ENCODE measurements at places on chromosomes 16 and 17.
A peak's percentile ranks its signal among the peaks of the same experiment; 100 is the strongest.

GRCh38 chr17:42920106-42920900 lies 19.7 kb downstream of the G6PC1 start:
- no peak for DNase-seq

DNA sequence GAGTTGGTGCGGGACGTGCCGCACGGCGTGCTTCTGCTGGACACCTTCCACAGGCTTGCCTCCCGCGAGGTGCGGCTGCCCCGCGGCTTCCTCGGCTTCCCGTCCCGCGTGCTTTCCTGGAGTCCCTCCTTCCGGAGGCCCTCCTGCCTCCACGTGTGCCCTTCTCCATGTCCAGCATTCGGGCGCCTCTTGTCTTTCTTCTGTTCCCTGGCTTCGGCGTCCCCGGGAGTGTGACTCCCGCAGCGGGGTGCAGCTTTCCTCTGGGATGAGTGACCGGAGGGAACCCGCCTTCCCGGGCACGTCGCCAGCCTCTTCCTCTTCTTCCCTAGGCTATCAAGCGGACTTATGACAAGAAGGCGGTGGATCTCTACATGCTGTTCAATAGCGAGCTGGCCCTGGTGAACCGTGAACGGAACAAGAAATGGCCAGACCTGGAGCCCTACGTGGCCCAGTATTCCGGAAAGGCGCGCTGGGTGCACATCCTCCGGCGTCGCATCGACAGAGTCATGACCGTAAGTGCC lies 23.0 kb downstream of the DNAH2 start:
- DNase-seq = no peak

DNA sequence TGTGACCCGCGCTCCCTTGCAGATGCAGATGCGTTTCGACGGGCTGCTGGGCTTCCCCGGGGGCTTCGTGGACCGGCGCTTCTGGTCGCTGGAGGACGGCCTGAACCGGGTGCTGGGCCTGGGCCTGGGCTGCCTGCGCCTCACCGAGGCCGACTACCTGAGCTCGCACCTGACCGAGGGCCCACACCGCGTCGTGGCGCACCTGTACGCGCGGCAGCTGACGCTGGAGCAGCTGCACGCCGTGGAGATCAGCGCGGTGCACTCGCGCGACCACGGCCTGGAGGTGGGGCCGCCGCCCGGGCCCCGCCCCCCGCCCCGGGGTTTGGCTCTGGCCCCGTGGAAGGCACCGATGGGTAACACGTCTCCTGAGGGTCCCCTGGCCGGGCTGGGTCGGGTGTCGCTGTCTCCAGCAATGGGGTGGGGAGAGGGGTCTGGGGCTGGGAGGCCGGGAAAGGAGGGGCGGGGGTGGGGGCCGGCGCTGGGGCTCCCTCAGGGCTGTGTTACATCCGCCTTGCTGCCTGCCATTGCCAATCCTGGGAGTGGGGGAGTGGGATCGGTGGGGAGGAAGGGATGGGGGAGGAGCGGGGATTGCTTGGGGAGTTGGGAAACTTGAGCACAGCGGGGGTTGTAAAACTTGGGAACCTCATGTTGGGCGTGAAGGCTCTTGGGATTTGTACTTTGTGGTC lies 737 bp downstream of the NUDT16L1 start:
- DNase-seq = peak; percentile 74

DNA sequence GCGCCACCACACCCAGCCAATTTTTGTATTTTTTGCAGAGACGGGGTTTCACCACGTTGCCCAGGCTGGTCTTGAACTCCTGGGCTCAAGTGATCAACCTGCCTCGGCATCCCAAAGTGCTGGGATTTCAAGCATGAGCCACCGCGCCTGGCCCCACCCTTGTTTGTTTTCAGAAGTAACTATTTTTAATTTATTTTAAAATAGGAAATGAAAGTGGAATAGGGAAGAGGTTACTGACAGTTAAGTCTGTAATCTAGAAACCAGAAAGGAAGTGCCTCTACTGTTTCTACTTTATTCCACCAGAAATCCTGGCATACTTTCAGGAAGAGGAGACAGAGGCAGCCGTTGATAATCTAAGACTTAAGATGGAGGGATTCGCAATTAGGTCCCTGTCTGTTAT lies 225.6 kb downstream of the TANC2 start:
- no peak for DNase-seq

GRCh38 chr17:3712811-3713463 lies 10.8 kb upstream of the HASPIN start:
- no peak for DNase-seq

GRCh38 chr17:36030956-36031355 lies 13.2 kb upstream of the CCL23 start:
- no peak for DNase-seq

- DNase-seq = no peak
Observed at GRCh38 chr17:43755389-43755875, 3.2 kb downstream of the SOST start.

GRCh38 chr16:68700120-68700519 lies 37.0 kb upstream of the CDH1 start:
- DNase-seq = no peak

- no peak for DNase-seq
Observed at GRCh38 chr17:63984236-63984635, 11.5 kb upstream of the SCN4A start.

- peak; percentile 34 for DNase-seq
Observed at GRCh38 chr17:32878211-32878610, 1.3 kb upstream of the MYO1D start.

DNA sequence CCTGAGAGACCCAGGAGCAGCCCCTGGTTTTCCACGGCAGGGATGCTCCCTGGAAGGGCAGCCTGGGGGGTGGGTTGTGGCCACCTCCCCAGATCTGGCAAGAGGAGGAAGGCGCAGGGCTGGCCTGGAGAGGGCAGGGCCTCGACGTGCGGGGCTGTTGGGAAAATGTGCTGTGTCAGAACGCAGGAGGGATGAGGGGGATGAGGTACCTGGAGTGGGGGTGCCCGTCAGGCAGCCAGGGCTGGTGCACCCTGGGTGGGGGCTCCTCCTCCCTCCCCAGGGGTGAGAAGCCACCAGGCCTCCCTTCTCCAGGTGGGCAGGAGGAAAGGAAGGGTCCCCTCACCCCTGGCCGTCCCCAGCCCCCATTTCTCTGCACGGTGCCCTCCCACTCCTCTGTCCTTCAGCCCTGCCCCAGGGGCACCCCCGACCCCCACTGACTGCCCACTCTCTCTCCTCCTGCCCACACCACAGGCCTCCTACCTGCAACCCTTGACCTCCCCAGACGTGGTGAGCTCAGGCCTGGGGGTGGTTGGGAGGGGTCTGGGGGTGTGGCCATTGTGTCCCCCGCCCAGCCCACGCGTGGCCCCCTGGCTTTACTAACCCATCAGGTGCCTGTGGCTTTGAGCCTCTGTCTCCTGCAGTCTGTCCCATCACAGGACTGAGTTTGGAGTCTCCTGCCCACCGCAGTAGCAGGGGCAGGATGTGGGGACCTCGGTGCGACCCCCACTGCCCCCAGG lies 39.6 kb downstream of the BAHCC1 start:
- no peak for DNase-seq

- no peak for DNase-seq
Observed at GRCh38 chr17:60089096-60089806, 10.5 kb upstream of the HEATR6 start.

GRCh38 chr17:9479964-9480363 lies 95.7 kb downstream of the STX8 start:
- no peak for DNase-seq

DNA sequence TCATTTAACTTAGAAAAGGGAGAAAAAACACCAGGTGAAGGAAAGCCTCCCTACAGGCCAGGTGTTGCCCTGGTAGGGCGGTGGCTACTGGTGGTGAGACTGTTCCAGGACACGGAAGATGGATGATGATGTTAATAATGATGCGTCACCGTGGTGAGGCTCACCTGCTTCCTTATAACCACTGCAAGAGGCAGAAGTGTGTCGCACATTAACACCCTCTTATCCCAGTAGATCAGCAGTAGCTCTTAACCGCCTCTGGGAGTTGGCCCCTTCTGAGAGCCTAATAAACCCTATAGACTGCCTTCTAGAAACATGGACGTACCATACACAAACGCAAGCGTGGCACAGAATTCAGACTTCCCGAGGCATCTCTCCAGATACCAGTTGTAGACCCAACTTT lies 7.8 kb downstream of the BFAR start:
- DNase-seq = no peak

- DNase-seq = no peak
Observed at GRCh38 chr17:67157732-67158639, 87.0 kb downstream of the HELZ start.

GRCh38 chr16:67429053-67429798 lies 1.7 kb upstream of the HSD11B2 start:
- DNase-seq = no peak

GRCh38 chr16:65773301-65773874 lies 593.1 kb upstream of the CDH5 start:
- no peak for DNase-seq

- no peak for DNase-seq
Observed at GRCh38 chr16:67694611-67695010, 24.5 kb downstream of the GFOD2 start.

DNA sequence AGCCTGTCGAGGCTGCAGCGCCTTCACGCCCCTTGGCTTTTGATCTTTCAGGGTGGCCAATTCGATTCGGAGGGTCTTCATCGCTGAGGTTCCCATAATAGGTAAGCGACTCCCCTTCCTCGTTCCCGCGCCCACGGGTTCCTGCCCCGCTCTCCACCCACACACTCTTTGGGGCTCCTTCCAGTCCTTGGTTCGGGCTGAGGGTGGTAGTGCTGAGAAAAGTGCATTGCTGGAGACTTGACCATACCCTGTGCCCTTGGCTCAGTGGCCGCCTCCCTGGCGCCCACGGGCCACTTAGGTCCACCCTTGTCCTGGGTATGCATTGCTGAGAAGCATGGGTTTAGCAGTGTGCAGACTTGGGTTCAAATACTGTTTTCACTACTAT lies 491 bp downstream of the POLR2C start:
- DNase-seq = no peak

- DNase-seq = peak; percentile 74
Observed at GRCh38 chr17:8649157-8650118, 18.9 kb upstream of the MYH10 start.

- DNase-seq = no peak
Observed at GRCh38 chr17:6455321-6455705, 11.1 kb downstream of the PIMREG start.

DNA sequence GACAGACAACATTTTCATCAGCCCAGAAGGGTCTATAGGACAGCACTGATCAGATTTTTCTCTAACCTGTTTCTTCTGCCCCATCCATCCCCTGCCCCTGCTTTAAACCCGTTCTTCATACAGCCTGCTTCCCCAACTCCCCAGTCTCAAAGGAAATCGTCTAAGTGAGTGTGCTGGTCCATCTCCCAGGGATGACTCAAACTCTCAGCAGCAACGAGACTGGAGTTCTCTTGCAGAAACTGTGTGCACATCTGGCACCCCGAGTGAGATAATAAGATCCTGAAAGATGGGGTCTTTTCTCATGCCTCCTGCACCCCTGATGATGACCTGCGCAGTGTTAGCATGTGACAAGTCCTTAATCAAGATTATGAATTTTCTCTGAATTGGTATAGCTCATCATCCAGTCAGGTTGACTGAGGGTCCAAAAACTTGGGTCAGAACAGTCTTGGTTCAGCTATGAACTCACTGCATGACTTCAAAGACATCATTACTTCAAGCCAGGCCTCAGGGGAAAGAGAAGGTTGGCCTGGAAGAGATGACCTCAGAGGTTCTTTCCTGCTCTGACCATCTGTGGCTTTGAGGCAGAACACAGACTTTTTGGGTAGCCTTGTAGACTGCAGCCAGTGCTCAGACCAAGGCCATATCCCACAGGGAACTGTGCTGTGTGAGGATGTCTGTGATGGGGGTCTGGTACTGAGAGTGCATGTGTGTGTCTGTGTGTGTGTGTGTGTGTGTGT lies 117.9 kb downstream of the SPACA3 start:
- DNase-seq = no peak

DNA sequence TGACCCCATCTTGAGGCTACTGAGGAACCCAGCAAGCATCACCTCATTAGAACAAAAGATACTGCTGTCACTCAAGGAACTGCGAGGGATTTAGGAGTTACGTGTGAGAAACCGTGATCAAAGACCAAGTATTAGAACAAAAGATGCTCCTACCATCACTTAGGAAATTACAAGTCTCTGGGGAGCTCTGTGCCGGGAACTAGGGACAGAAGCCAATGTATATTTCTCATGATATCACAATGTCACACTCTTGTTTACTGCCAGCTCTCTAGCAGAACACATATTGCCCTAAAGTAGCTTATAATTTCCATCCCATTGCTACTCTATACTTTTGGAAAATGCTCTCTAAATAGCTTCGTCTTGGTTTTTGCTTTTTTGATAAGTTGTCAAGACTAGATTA lies 214.5 kb downstream of the HS3ST3A1 start:
- DNase-seq = no peak

- DNase-seq = no peak
Observed at GRCh38 chr16:67764158-67764667, 42.1 kb downstream of the RANBP10 start.

GRCh38 chr16:78505036-78505435 lies 405.6 kb downstream of the WWOX start:
- no peak for DNase-seq

- no peak for DNase-seq
Observed at GRCh38 chr16:87661561-87661960, 59.3 kb downstream of the JPH3 start.

- DNase-seq = no peak
Observed at GRCh38 chr16:518858-519257, 8.7 kb upstream of the CAPN15 start.

- peak; percentile 7 for DNase-seq
Observed at GRCh38 chr17:8056976-8057625, 18.2 kb downstream of the ALOX15B start.

DNA sequence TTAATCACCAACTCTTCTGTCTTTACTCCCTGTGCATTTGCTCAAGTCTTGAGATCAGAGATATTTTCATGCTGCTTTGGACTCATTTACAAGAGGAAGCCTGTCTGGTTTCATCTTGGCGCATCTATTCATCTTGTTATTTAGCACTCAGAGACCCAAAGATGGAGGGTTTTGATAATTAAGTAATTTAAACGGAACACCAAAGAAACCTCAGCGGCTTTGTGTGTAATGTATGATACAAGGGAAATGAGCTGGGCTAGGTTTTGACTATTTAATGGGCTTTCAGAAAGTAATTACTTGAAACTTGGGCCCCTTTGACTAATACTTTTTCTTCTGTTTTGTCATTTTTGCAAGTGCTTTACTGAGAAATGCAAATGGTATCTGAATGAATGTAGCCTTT lies 66.2 kb upstream of the CACNG3 start:
- no peak for DNase-seq

DNA sequence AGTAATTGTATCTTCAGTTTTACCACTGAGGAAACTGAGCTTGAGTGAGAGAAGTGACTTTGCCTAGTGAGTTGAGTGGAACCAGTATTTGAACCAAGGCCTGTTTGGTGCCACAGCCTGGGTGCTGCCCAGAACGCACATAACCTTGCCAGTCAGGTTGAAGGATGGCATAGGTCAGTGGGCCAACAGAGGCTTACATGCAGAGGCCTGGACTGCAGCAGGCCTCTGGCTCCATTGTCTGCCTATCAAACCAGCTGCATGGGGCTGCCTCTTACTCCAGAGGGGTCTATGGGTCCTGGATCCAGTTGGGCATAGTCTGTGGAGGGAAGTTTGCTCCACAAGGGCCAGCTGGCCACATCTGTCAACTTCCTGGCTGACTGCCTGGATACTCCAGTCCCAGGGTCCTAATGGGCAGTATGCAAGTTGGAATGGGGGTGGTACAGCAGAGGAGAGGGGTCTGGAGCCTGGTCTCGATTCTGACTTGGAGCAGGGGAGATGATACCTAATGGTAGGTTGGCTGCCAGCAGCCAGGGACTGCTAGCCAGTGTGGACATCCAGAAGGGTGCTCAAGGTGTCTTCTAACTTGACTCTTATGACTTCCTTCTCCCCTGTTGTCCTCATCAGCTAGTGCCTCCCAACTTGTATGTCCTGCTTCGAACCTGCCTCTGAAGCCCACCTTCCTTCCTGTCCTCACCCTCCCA lies 11.1 kb upstream of the RNF112 start:
- DNase-seq = no peak

All from uterus (tissue), 4 donors.